Fibroblast of skin of right quadriceps (primary cell): ENCODE measurements at places on chromosomes 7 and 10.

DNA sequence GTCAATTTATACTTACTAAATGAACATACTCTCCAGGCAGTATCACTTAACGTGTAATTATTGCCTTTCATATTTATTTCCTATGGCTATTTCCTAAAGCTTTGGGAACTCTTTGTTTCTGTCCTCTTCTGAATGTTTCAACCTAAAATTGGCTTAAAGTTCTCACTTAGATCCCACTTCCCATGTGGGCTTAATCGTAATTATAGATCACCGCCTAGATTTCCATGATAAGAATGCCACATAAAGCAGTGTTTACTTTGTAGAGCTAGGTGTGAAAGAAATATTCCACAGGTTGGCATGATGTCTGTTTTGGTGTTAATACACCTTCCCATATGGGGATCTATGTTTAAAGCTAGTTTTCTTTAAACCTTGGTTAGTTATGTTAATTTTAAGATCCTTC lies 1.5 kb downstream of the HDAC9 start:
- DNase-seq: no peak

GRCh38 chr7:115356999-115357702 lies 435.3 kb downstream of the MDFIC start:
- peak; percentile 84 for DNase-seq

GRCh38 chr10:71952745-71953144 lies 11.4 kb upstream of the CHST3 start:
- DNase-seq: no peak

GRCh38 chr7:115493381-115493780 lies 537.2 kb downstream of the TFEC start:
- no peak for DNase-seq

GRCh38 chr10:94443549-94443948 lies 41.2 kb downstream of the TBC1D12 start:
- no peak for DNase-seq

GRCh38 chr7:131302876-131303707 lies 24.6 kb upstream of the MKLN1 start:
- peak; percentile 16 for DNase-seq

- no peak for DNase-seq
Measured at GRCh38 chr7:44563171-44563679, 10.5 kb downstream of the DDX56 start.

- peak; percentile 60 for DNase-seq
Measured at GRCh38 chr10:90204131-90204955, 503.0 kb downstream of the KIF20B start.

DNA sequence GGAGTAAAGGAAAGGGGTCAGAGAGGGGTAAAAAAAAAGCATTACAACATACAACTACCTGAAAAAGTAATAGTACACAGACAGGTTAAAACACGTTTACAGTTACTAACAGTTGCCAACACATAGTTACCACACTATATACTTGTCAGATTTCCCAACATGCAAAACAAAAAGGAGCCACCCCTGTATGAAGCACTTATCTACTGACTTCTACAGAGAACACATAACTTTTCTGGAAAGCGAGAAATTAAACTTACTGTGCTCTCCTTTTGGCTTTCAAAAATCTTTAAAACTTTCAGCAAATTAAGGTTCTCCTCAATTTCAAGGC lies 2.1 kb downstream of the ABI1 start:
- no peak for DNase-seq

- DNase-seq: no peak
Measured at GRCh38 chr7:27930910-27931476, 191.0 kb downstream of the TAX1BP1 start.

GRCh38 chr7:140915935-140916555 lies 8.7 kb downstream of the BRAF start:
- no peak for DNase-seq

DNA sequence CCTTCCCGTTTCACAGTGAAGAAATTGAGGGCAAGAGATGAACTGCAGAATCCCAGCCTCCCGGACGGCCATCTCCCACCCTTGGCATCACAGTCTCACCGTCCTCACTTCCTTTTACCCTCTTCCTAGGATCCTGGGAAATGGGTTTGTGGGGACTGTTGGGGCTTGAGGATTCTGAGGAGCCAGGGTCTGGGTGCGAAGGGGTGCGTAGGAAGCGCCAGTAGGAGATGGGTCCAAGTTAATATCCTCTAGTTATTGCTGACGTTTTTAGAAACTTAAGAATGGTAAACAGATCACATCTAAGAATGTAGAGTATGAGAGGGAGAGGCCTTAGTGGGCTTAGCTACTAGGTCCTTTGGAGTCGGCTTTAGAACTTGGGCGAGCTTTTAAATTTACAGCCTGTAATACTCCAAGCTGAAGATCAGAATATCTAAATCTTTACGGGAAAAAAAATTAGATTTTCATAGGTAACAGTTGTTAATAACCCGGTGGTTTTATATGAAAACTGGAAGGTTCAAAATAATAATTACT lies 696 bp downstream of the MALSU1 start:
- DNase-seq: no peak

- no peak for DNase-seq
Measured at GRCh38 chr10:50554376-50554994, 69.3 kb downstream of the SGMS1 start.

GRCh38 chr10:132157101-132157500 lies 29.6 kb upstream of the DPYSL4 start:
- DNase-seq: no peak

DNA sequence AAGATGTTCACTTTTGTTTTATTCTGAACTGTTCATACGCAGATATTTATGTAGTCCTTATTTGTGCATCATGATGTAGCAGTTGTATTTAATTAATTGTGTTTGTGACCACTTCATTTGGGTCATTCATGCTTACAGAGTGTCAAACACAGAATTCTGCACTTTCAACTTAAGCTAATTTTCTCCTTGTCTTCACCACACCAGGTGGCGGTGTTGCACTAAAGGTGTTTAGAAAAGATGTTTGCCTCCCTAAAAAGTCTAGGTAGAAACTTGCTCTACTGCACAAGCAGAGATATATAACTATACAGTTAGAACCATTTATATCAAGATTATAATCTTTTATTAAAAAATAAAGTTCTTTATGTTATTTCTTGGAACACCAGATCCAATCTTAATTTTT lies 1.3 kb upstream of the TAS2R38 start:
- no peak for DNase-seq

DNA sequence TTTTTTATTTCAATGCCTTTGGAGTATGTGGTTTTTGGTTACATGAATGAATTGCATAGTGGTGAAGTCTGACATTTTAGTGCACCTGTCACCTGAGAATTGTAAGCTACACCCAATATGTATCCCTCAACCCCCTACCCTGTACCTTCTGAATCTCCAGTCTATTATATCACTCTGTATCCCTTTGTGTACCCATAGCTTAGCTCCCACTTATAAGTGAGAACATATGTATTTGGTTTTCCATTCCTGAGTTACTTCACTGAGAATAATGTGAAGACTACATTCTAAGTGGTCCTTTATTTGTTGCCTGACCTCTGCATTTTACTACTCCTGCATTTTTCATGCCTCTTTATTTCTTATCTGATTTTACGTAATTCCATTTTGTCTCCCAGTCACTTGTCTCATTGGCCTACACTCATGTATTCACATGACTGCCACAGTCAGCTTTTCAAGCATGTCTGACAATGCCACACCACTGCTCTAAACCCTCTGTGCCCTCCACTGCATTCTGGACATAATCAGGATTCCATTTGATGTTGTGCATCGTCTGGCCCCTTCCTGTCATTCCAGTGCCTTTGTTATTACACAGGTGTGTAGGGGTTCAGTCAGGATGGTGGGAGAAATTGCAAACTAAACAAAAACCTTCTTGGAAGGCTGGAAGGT lies 1325.5 kb downstream of the XPNPEP1 start:
- DNase-seq: no peak

DNA sequence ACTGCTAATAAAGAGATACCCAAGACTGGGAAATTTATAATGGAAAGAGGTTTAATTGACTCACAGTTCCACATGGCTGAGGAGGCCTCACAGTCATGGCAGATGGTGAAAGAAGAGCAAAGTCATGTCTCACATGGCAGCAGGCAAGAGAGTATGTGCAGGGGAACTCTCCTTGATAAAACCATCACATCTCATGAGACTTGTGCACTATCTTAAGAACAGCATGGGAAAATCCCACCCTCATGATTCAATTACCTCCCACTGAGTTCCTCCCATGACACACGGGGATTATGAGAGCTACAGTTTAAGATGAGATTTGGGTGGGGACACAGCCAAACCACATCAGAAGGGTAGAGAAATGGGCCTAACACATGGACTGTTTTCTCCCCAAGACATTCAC lies 156.3 kb downstream of the CCDC71L start:
- peak; percentile 29 for DNase-seq

GRCh38 chr7:49630513-49630912 lies 142.9 kb upstream of the VWC2 start:
- DNase-seq: no peak

DNA sequence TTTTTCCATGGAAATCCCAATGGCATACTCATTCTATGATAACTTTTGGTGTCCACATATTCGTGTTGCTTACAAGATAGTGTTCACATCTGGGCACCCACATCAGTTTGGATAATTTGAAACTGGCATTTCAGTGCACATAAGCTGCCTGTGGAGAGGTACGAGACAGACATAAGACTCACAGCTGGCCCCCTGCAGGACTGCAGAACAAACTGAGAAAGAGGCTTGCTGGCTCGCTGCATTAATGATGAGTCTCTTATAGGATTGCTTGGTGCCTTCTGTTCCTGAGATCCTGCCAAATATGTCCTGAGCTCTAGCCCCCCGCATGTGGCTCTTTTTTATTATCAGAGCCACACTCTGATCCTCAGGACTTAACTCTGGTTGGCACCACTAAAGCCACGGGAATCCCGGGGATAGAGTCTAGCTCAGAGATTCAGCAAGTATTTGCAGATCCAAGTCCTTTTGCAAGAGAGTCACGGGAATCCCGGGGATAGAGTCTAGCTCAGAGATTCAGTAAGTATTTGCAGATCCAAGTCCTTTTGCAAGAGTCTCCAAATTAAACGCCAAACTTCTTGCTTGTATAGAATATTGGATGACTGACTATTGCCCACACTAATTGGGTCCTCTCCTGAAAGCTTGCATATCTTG lies 34.0 kb upstream of the JCAD start:
- DNase-seq: no peak
